Astrocyte (in vitro differentiated cells and primary cell): ENCODE measurements at places on chromosomes 7 and 10. TPM values are rescaled to one million over a fixed set of nuclear protein-coding genes. Genes with fewer than 3 reads are reported as not detected.

GRCh38 chr7:77827999-77828398 is 29.4 kb downstream of the PHTF2 start:
- DNase-seq: no peak

DNA sequence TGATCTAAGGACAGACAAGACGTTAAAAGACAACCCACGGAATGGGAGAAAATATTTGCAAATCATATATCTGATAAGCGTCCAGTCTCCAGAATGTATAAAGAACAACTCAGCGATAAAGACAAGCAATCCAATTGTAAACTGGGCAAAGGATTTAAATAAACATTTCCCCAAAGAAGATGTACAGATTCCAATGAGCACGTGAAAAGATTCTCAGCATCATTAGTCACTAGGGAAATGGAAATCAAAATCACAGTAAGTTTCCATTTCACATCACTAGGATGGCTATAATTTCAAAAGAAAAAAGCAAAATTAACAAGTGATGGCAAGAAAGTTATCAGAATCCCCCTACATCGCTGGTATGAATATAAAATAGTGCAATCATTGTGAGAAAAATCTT is 316.1 kb downstream of the SFMBT2 start:
- DNase-seq: no peak

DNA sequence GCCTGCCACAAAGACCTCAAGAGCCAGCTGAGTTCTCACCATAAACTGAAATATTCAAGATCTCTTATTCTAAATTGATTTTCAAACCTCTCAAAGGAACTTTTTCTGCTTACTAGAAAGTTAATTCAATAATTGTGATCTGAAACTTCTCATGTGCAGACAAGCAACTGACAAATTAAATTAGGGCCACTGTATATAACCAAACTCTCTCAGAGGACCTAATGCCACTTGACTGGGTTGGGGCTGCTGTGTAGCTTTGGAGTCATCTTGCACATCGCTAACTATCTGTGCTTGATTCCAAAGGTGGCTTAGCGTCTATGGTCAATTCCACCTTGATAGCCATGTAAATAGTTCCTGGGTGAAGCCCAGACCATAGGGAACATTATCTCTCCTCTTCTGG is 345.2 kb downstream of the GPR37 start:
- DNase-seq: no peak

- peak; percentile 27 for DNase-seq
These were observed 97.4 kb downstream of the CPED1 start for GRCh38 chr7:121085922-121086321.

The STOX1 gene
- total RNA-seq: 0.12 and 0.25 TPM in 2 replicates

The FERD3L gene
- total RNA-seq: not detected in 2 replicates

- DNase-seq: peak; percentile 56
These were observed 6.5 kb downstream of the CTBP2 start for GRCh38 chr10:125153703-125154490.

The PIP gene
- not detected in 2 replicates for total RNA-seq

The ARHGAP19 gene
- 9.0 and 9.2 TPM in 2 replicates for total RNA-seq

DNA sequence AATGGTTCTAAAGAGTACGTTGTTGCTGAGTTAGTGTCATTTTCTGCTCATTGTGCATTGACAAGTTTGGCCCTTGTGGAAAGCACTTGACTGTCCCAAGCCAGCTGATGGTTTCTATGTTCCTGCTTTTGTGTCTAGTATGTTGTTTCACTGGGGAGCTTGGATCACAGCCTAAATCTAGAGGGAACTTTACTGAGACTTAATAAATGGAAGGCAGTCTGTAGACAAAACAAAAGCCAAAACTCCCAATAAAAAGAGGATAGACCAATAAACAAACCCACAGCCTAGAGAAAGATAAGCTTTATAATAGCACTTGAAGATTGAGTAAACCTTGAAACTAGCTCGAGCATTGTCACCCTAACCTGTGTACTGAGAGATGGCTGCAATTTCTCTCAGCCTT is 196.8 kb downstream of the ADRA2A start:
- DNase-seq: no peak

- DNase-seq: no peak
These were observed 343.9 kb downstream of the RNLS start for GRCh38 chr10:88239212-88239611.

GRCh38 chr10:117541909-117542705 is 439 bp upstream of the EMX2 start:
- DNase-seq: peak; percentile 23
